ENCODE measurements at places on chromosomes 11 and 22.
A peak's percentile ranks its signal among the peaks of the same experiment; 100 is the strongest.

- no peak for DNase-seq
Measured at GRCh38 chr22:44710474-44711240, 8.7 kb downstream of the PRR5 start.

- no peak for DNase-seq
Measured at GRCh38 chr11:108927791-108928545, 263.1 kb downstream of the DDX10 start.

- peak; percentile 9 for DNase-seq
Measured at GRCh38 chr22:33835265-33835664, 85.0 kb downstream of the LARGE1 start.

DNA sequence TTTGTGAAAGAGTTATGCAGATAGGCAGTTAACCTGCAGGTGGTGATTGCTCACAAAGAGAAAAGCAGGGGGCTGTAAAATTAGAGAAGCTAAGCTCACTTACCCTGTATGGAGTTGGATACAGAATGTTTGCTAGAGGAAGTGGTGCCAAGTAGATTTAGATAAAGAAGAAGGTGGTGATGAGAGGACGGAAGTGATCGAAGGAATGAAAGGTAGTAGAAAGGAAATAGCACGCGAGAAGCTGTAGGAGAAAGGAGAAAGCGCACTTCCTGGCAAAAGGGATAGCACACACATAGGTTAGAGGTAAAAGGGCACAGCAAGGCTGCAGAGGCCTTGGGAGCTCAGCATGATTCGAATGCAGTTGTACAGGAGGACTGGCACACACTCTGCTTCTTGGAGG lies 87.3 kb upstream of the CTSC start:
- DNase-seq: no peak

GRCh38 chr11:65776710-65777141 lies 4.0 kb downstream of the AP5B1 start:
- DNase-seq: no peak

- DNase-seq: no peak
Measured at GRCh38 chr11:69121621-69122325, 34.0 kb upstream of the SMIM38 start.

DNA sequence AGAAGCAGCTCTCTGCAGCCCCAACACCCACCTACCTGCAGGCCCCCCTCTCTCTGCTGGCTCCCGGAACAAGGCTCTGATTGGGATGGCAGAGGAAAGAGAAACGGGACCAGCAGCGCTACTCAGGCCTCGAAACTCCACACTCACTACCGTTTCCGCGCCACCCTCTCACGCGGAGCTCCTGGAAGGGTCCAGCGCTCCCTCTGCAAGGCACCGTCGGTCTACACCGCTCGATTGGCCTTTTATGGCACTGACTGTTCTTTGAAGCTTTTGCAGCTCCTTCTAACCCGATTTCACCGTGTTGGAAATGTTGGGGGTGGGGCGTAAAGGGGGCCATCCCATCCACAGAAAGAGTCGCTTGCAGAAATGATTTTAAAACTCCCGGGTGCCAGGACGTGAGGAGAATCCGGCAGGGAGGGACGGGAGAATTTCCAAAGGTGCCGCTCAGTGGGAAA lies 323 bp upstream of the PANX1 start:
- no peak for DNase-seq

DNA sequence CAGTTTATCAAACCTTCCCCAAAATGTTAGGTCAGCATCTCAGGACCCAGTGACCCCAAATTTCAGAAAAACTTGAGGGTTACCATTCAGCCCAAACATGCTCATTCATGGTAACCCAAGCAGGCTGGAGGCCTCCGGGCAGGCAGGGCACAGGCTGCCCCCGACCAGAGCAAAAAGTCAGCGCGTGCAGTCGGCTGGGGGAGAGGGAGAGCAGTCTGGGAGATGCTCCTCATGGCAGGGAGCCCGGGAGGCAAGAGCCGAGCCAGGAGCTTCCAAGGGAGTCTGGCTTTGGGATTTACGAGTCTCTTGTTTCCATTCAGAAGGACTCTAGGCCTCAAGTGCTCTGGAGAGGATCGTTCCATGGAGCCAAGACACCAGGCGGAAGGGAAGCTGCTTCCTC lies 45.7 kb downstream of the RPUSD4 start:
- DNase-seq: no peak

- peak; percentile 35 for DNase-seq
Measured at GRCh38 chr22:41367680-41368542, 13.8 kb upstream of the TEF start.

DNA sequence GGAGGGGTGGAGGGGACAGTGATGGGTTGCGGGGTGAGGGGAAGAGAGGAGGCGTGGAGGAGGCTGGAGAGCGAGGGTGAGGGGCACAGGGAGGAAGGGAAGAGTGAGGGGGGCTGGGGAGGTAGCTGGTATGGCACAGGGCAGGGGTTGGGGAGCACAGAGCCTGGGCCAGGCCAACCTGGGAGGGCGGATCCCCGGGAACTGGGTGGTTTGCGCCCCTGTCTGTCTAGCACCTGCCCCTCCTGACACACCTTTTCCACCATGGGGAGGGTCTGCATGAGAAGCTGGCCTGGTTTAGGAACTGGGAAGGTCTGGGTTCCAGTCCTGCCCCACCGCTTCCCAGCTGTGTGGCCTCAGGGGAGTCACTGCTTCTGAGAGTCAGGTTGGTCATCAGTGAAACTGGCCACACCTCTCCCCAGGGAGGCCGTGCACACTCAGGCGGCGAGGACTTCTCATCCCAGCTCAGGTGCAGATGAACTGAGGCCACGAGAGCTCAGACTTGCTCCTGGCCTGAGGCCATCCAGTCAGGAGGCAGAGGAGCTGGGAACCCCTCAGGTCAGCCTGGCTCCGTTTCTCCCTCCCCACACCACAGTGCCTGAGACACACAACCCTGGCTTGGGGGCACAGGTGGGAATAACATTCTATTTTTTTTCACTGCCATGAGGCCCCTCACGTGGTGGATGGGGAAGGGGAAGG lies 95.6 kb downstream of the PHF21B start:
- DNase-seq: no peak

DNA sequence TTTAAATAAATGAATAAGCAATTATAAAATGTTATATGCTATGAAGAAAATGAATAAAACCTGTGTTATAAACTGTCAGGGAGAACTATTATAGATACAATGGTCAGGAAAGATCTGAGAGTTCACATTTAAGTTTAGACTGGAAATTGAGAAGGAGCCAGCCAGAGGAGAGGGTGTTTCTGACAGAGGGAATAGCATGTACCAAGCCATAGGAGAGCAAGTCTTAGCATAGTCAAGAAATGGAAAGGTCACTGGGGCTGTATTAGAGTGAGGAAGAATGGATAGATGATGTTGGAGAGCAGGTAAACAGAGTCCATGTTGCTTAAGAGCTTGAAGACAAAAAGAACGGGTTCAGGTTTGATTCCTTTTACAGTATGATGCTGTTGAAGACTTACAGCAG lies 87.4 kb downstream of the FAM83F start:
- no peak for DNase-seq

GRCh38 chr11:124602193-124602592 lies 9.0 kb upstream of the PANX3 start:
- DNase-seq: no peak

- peak; percentile 83 for DNase-seq
Measured at GRCh38 chr11:43311791-43312607, at the start of gene API5. Gene API5 (plus strand): TSS chr11:43311996. CDS start chr11:43312128, 132 bp downstream.

DNA sequence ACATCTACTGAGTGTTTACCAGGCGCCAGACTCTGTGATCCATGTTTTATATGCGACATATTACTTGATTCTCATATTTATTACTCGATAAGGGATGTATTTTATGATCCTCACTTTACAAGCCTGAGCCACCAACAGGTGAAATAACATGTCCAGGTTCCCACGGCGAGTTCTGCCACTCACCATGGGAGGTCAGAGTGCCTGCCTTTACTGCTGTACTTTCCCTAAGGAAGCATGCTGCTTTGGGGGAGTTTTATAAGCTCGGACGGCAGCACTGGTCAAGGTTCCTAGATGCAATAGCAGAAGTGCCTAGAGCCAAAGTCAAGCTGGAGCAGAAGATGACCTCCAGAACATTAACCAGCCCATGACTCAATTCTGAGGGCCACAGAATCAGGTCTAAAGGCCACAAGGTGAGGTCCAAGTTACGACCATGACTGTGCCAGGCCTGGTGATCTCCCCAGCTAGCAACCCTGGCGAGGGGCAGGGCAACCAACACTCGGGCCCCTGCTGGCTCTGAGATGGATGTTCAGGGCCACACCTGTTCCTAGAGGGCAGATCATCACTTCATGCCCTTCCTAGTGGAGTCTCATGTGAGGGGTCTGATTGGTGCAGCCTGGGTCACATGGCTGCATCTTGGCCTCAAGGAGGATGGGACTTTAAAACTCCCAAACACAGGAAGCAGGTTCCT lies 14.2 kb downstream of the IFT27 start:
- no peak for DNase-seq

DNA sequence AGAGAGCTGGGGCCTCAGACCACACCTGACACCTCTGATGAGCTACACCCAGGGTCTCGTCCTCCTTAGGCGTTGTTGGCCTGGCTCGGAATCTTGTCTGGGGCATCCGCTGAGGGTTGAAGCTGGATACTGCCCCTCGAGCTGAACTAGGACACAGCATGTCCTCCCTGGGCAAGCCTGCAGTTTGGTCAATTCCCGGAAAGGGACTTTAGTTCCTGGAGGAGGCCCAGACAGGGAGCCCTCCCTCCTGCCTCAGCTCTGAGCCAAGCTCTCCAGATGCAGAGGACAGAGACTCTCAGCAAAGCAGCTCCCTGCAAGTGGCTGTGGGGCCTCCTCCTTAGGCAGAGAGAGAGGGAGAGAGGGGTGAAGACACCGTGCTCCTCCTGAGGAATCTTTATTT lies 4.9 kb downstream of the APOL3 start:
- DNase-seq: no peak

All from retinal pigment epithelial cell (primary cell).